ENCODE measurements at places on chromosomes 6 and 20.

DNA sequence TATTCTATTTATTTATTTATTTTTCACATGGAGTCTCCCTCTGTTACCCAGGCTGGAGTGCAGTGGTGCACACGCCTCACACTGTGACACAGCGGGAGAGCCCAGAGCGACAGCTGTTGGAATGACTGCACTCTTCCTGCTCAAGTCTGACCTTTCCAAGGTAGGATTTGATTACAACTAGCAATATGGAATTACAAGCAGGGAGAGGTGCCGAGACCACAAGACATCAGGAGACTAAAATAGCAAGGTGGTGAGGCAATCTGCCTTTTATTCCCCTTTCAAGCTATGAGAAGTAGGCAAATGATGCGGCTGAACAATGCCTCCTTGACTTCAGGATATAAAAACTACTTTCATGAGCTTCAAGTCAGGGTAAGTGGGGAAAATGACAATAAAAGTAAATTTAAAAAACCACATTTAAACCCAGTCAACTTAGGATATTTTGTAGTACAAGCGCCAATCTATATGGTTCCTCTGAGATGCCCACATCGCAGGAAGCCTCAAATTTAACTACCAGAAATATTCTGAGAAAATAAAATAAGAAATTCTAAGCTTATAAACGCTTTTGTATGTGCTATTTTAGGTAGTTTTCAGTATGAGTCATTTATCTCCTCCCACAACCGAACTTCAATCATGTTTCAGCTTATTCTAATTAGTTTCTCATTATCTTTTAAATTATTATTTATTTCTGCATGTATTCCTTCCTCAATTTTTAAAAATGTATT is 146.9 kb upstream of the SGK1 start:
- peak; percentile 33 for DNase-seq

- DNase-seq, result no peak
These were observed 76.7 kb upstream of the IYD start for GRCh38 chr6:150291968-150292710.

- DNase-seq, result no peak
These were observed 28.3 kb upstream of the FAM83C start for GRCh38 chr20:35320396-35321126.

DNA sequence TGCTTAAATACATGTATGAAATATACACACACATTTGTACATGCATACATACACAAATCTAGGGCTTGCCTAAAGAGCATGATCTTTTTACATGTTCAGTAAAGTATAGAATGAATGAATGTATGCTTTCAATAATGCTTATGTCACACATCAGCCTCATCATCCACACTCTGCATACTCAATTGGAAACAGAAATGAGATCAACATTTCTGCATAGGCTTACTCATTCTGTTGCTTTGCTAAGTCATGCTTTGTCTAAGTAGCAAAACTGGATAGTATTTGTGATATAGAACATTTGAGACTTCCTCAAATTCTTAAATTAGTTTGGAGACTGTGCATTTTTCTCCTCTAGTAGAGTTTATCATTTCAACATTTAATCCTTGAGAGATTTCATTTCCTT is 343.3 kb downstream of the ADGRB3 start:
- DNase-seq, result no peak

- peak; percentile 6 for DNase-seq
These were observed 27.1 kb downstream of the RAB44 start for GRCh38 chr6:36724514-36725390.

DNA sequence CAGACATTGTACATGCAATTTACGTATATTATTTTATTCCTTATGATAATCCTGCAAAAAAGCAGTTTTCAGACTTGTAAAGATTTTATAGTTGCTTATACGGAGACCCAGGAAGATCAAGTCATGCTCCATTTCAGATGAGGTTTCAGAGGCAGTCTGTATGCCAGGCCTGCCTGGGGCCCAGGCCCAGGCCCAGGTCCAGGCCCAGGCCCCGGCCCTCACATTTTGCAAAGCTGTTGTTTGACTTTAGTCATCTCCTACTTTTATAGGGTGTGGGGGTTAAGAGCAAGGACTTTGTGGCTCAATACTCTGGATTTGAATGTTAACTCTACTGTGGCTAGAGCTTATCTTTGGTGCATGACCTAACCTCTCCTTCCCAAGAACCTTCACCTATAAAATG is 217.9 kb downstream of the SAMD5 start:
- no peak for DNase-seq

DNA sequence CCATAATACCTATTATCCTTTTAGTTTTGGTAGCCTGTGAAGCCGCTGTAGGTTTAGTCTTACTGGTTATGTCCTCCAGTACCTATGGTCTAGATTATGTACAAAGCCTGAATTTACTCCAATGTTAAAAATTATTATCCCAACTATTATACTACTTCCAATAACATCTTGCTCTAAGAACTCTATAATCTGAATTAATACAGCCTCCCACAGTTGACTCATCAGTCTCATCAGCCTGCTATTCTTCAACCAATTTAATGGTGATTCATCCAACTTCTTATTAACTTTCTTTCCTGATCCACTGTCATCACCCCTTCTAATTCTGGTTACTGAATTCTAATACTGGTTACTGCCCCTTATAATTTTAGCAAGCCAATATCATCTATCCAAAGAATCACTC is 370.3 kb upstream of the OPRM1 start:
- DNase-seq, result no peak

DNA sequence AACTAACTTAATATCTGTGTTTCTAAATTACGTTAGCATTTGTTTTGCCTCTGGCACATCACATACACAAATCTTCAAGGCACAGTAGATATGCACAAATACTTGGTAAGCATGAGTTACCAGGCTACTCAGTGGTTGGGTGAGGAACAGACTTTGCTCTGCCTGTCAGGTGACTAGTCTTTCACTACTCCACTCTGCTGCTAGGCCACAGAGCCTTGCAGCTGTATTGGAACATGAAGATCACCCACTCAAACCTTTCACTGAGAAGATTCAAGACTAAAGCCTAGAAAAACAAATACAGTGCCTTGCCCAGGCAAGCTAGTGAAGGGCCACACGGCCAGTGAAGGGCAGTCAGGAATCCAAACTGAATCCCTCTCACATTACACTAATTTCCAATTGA is 47.0 kb downstream of the DTNBP1 start:
- no peak for DNase-seq

- DNase-seq, result no peak
These were observed 26.6 kb downstream of the NOL4L start for GRCh38 chr20:32558526-32558925.

GRCh38 chr6:148999501-148999900 is 252.7 kb downstream of the UST start:
- no peak for DNase-seq

DNA sequence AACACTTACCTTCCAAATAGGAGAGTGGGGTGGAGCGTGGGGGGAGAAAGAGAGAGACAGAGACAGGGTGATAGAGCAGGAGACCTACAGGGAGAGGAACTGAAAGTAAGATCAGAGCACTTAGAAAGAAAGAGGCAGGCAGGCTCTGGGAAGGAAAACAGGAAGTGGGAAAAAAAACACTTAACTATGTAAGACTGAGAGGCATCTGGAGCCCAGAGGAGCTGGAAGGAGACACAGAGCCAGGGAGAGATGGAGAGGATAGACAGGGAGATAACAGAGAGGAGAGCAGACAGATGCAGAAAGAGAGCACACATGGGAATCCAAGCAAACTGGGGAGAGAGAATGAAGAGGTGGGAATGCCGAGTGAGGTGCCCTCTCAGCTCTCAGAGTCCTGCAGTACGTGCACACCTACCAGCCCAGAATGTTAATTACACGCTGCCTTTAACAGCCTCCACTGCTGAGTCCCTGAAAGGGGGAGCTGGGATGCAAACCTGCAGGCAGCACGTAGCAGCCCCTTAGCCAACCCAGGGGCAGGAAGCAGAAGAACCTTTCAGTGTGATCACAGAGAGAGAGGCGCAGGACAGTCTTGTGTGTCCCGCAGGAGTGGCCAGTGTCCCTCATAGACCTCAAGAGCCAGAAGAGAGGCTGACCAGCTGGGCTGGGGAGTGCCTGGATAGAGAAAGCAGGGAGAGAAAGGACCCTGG is 132.7 kb upstream of the LRFN2 start:
- DNase-seq, result no peak

- no peak for DNase-seq
These were observed 525 bp downstream of the MACROD2 start for GRCh38 chr20:13995841-13996240.

- no peak for DNase-seq
These were observed 2.5 kb downstream of the TULP4 start for GRCh38 chr6:158314737-158315136.

DNA sequence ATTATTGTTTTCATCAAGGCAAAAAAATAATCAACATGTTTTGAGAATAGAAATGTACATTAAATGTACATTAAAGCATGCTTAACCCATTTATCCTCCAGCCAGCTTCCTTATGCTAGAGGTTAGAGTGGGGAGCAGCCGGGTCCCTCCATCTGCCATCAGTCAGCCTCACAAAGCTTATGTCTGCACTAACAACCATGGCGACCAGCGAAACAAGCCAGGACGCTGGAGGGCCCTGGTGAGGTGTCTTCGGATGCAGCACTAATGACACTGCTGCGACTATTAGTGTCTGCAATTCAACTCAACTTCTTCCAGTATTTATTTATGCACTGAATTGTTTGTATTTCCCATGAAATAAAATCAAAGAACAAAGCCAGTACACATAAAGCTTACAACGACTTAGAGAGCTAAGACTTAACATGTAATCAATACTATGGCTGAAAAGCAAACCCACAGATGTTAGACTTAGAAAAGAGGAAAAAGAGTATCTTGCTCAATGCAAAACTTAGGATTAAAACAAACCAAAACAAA is 6.8 kb downstream of the CLDN20 start:
- DNase-seq, result no peak

- no peak for DNase-seq
These were observed 18.9 kb downstream of the NHSL1 start for GRCh38 chr6:138480279-138480949.

- DNase-seq, result no peak
These were observed 128.8 kb downstream of the EDN1 start for GRCh38 chr6:12418946-12419345.

All from fibroblast of skin of left biceps (primary cell).